ENCODE measurements at places on chromosomes 13 and 19. TPM values are rescaled to one million over a fixed set of nuclear protein-coding genes. Genes with fewer than 3 reads are reported as not detected.

- no peak for DNase-seq
These were observed 7.5 kb upstream of the LRP3 start for GRCh38 chr19:33186431-33187182.

- no peak for DNase-seq
These were observed 202.3 kb upstream of the KLHL1 start for GRCh38 chr13:70310396-70311119.

DNA sequence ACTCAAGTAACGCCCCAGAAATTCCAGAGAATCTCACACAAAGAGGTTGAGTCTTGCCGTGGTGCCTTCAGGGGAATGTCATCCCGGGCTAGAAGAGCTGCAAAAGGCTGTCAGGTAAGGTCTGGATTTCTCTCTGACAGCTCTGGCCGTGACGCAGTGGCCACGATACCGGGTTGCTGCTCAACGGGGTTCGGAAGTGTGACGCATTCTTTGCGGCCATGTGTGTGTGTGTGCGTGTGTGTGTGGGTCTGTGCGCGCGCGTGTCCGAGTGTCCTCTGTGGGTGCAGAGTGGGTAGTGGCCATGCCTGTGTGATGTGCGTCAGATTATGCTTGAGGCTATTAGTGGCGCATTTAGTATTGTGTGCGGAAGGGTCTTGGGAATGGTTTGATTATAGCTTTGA lies 306 bp downstream of the ZNF540 start:
- DNase-seq = peak; percentile 83

DNA sequence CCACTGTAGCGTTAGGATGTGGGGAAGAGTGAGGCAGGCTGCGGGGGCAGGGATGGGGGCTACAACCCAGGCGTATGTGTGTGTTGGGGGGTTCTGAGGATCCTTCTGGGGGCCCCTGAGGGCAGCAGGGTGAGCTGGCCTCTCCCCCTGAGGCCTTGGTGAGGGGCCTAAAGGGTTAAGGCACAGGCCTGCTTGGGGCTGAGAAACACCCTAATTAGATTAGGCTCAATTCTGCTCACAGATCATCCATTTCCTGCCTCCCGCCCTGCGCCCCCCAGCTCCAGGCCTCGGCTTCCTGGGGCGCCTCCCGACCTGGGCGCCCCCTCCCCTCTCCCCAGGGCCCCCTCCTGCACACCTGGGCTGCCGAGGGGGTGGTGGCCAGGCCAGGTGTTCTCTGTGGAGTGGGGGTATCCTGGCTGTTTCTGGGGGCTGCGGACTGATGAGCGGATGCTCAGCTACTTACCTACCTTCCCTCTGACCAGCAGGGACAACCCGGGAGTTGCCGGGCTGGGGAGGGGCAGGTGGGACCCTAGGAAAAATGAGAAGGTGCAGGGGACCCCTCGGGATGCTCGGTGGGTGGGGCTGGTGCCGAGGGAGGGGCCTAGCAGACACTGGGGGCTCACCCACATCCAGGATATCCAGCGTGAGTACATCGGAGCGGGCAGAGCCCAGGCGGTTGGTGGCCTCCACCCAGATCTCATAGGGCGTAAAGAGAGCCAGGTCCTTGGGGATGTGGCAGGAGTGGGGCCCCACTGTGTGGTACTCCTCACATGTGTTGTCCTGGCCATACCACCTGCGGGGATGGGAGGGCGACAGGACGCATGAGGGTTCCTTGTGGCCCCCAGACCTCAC lies 8.6 kb downstream of the CRLF1 start:
- DNase-seq = no peak

DNA sequence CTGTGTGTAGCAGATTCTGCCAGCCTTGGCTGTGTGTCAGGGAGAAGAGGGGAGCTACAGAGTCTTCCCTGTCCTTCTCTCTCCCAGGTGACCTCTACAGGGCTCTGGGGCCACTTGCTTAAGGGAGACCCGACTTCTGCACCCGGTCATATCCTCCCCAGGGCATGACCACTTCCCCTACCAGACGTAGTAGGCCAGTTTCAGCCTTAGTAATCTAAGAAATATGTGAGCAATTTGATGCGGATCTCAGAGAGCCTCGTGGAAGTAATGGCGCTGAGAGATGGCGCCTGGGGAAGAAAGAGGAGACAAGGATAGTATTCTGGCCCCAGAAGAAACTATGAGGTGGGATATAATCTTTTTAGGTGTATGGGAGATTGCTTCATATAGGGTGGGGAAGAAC lies 41.9 kb downstream of the NFIX start:
- DNase-seq = no peak

DNA sequence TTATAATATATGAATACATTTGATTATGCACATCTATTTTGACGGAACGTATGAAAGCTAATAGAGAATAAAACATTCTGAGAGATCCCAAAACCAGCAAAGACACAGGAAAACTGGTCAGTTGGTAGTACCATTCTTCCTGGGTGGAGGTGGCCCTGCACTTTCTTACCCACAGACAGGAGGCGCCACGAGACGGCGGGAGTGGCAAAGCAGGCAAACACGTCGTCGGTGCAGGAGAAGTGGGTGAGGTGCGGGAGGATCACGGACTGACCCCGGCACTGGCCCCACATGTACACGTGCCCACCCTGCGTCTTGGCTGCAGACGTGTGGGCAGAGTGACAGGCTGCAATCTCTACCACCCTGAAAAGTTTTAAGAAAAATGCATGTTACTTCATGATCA lies 36.1 kb downstream of the RCBTB1 start:
- no peak for DNase-seq

DNA sequence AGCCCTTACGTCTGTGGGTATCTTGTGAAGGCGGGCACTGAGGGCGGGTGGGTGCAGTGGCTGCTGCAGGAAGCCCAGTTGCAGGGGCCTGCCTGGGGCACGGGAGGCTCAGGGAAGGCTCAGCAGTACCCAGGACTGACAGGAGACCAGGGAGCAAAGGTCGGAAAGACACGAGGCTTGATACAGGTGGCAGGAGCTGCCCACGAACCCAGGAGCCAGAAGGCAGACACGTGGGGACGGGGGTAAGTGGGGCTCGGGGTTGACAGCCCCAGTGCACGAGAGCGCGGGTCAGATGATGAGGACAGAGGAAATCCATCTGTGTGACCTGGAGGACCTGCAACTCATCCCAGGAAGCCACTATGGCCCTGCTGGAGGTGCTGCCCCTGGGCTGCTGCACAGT lies 25.3 kb downstream of the ELAVL1 start:
- no peak for DNase-seq

GRCh38 chr19:50777830-50778303 lies 7.6 kb downstream of the GPR32 start:
- no peak for DNase-seq

DNA sequence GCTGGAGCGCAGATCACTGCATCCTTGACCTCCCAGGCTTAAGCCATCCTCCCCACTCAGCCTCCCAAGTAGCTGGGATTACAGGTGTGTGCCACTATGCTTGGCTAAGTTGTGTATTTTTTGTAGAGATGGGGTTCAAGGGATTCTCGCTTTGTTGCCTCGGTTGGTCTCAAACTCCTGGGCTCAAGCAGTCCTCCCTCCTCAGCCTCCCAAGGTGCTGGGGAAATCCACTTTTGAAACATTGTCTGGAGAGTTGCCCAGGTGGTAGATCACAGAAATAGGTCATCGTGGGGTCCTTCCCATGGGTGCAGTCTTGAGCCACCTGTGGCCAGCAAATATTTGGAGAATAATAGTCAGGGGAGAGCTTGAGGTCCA lies 5.2 kb downstream of the LDLR start:
- DNase-seq = no peak

DNA sequence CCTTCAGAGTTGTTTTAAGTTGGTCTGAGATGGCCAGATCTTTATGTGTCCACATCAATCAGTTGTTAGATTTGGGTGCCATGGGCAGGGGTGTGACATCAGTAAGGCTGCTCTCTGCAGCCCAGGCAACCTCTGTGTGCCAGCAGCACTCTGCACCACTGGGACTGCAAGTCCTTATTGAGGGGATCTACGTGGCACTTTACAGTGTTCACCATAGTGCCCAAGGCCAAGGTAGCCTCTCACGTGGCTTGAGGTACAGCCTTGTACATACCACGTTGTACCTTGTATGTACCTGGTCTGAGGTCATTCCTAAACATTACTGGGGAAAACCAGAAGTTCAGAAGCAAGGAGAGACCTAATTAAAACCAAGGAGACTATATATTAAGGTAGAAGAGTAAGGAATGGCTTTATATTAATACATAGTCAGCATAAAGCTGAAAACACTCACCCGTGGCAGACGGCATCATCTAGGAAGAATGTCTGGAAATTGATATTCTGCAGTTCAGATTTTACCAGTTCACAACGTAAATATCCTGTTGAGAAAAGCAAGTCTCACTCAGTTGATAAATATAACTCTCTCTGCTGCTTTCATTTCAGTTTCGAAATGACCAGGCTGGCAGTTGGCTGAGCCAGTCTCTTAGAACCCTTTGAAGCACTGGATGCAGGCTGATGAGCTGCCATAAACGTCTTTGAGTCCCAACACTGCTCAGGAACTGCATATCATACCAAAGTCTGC lies 128.8 kb downstream of the ZDHHC20 start:
- no peak for DNase-seq

DNA sequence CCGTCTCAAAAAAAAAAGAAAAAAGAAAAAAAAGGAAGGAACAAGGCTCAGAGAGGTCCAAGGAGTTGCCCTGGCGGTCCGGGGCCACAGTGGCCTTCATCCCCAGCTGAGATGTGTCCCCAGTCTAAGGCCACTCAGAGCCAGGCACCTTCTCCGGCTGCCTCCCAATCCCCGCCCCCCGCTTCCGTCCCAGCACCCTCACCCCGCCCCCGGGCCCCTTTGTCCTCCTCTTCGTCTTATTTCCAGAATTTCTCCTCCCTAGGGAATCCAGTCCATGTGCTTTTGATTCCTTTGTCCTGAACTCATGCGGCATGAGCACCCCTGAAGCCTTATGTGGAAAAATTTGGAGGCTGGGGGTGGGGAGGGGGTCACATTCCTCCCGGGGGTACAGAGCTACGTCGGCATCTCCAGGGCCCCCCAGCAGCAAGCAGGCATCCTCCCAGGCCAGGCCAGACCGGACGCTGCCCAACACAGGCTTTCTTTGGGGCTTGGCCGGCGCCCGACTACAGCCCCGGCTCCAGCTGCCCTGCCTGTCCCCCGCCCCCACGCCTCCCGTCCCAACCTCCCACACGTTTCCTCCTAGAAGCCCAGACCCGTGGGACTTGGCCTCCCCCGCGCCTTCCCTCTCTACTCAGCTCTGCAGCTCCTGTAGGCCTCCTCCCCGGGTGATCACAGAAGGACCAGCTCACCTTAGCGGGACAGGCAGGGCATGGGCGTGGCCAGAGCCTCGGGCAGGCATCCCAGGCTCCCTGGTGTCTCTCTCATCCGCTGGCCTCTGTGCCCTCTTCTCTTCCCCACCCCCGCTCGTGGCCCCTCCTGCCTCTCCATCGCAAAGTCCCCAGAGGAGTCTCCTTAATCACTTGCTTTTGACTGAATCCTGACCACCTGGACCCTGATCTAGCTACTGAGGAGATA lies 17.8 kb upstream of the ADGRE5 start:
- DNase-seq = peak; percentile 67

DNA sequence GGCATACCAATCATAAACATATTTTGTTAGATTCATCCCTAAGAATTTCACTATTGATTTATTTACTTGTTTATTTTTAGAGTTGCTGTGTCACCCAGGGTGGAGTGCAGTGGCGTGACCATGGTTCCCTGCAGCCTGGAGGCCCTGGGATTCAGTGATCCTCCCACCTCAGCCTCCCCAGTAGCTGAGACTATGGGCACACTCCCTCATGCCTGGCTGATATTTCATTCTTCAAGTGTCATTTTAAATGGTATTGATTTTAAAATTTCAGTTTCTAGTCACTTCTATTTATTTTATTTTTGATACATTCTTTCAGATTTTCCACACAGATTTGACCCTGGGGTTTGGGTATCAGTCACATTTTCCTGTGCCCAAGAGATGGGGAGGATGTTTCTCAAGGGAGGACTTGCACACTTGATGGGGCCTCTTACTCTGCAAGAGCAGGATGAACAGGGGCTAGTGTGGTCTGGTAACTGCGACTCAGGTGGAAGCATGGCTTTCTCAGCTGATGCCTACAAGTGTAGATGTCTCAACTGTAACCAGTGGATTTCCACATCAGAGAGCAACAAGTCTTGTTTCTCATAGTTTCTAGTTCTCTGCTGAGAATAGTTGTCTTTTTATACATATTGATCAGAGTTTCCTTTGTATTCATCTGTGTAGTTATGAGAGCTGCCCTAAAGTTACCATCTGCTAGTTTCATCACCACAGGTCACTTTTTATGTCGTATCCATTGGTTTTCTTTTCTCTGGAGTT lies 40.2 kb downstream of the CCNE1 start:
- DNase-seq = no peak

DNA sequence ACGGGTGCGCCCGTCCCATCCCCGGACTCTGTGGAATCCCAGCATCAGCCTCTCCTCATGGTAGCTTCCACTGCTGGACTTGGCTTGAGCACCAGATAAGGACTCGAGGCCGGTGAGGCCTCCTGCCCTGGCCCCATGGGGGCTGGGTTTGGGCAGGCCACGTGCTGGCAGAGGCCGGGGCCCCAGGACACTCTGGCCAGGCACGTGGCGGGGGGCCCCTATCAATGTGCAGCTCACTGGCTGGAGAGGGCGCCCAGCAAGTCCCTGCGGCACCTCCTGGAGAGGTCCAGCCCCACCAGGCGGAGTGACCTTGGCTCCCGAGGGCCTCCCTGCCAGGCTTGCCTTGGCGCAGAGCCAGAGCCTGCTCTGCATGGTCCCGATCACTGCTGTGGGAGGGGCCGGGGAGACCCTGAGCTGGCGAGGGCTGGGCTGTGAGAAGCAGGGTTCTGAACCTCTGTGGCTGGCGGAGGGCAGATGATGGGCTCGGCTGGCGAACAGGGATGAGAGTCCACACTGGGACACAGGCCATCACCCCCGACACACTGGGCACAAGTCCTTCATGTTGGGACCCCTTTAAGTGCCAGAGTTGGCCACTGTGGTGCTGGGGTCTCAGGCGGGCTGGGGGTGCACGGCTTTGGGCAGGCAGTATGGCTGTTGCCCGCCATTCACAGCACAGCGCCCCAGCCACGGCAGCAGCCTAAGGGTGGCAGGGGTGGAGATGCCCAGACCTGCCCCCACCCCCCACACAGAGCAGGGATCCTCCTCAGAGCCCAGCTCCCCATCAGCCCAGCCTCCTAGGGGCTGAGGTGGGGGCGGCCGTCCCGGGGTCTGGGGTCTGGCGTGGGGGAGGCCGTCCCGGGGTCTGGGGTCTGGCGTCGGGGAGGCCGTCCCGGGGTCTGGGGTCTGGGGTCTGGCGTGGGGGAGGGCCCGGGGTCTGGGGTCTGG lies 19.1 kb downstream of the CEBPG start:
- DNase-seq = no peak

GRCh38 chr13:114057166-114058050 lies 75.0 kb downstream of the RASA3 start:
- no peak for DNase-seq

GRCh38 chr13:78701383-78701782 lies 42.4 kb upstream of the OBI1 start:
- no peak for DNase-seq

The KATNAL1 gene
- total RNA-seq = 22.2 TPM

The PRR19 gene
- 0.59 TPM for total RNA-seq

The SIGLEC5 gene
- 1.7 TPM for total RNA-seq

The ZIM2 gene
- not detected for total RNA-seq

The ZNF486 gene
- total RNA-seq = 3.1 TPM

The SYT3 gene
- 0.19 TPM for total RNA-seq

The ZNF726 gene
- total RNA-seq = not detected

The PRPF31 gene
- total RNA-seq = 46.2 TPM

The STOML3 gene
- total RNA-seq = not detected
